ENCODE measurements at places on chromosomes 6 and 20.

GRCh38 chr6:33770124-33770832, 18.7 kb downstream of the LEMD2 start:
- DNase-seq, result no peak

DNA sequence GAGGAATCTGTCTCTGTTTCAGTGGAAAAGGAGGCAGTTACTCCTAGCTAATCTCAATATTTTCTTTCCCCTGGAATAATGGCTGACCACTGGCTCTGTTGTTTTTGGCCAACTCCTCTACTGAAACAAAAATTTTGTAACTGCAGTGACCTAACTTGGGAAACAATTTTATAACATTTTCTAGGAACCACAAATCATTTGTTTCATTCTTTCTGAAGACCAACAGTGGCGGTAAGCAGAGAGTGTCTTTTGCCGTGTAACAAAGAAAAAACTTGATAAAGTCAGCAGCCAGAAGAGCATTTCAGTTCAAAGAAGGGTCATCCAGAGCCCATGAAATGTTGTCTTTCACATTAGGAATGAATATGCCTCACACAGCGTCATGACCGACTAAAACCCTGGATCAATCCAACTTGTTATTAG, 11.8 kb upstream of the BFSP1 start:
- DNase-seq, result no peak

DNA sequence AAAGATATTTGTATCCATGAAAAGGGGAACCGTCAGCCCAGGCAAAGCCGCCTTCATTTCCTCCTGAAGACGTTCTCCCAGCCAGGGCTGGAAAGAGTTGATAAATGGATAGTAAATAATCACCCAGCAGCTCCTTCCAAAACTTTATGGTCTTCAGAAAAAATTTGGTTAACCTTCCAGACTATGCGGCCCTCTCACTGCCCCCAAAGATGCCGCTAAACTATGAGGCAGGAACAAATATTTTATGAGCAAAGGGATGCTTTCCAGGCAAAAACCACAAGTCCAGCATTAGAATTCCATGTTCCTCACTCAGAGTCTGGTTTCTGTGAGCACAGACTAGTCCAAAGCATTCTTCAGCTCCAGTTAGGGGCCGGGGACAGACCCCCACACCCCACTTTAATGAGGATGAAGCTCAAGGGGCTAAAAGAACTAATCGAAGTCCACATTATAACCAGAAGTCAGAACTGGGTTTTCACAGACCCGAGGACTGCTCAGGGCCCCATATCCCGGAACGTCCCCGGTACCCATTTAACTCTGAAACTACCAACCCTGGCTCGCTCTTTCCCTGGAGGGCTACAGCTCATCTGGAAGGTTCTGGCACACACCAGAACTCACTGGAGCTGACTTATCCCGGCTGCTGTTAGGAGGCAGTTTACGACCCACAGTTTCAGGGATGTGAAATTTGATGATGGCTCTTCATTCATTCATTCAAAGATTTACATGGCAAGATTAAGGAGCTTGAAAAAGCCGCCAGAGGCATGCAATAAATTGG, 29.4 kb downstream of the BMP7 start:
- no peak for DNase-seq

- no peak for DNase-seq
Observed at GRCh38 chr6:11374036-11375010, 141.9 kb upstream of the NEDD9 start.

GRCh38 chr20:46509523-46509922, 3.8 kb downstream of the ZNF334 start:
- no peak for DNase-seq

DNA sequence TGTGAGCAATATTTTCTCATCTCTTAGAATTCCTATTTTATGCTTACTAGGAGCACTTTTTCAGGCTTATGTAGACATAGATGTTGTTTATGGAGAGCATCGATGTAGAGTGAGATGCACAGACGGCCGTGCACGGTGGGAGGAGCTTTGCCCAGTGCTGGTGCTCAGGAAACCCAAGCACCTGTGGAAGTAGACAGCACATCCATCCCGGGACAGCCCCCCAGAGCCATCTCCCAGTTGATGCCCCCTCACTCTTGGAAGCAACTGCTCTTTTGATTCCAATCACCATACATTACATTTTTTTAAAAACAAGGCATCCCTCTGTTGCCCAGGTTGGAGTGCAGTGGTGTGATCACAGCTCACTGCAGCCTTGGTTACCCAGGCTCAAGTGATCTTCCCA, 143.7 kb downstream of the SMOC2 start:
- no peak for DNase-seq

GRCh38 chr6:56168596-56168995, 78.8 kb downstream of the COL21A1 start:
- no peak for DNase-seq

GRCh38 chr6:167148021-167148420, 9.8 kb downstream of the GPR31 start:
- no peak for DNase-seq

GRCh38 chr20:45798935-45799642, 7.3 kb downstream of the DNTTIP1 start:
- DNase-seq, result peak; percentile 77

DNA sequence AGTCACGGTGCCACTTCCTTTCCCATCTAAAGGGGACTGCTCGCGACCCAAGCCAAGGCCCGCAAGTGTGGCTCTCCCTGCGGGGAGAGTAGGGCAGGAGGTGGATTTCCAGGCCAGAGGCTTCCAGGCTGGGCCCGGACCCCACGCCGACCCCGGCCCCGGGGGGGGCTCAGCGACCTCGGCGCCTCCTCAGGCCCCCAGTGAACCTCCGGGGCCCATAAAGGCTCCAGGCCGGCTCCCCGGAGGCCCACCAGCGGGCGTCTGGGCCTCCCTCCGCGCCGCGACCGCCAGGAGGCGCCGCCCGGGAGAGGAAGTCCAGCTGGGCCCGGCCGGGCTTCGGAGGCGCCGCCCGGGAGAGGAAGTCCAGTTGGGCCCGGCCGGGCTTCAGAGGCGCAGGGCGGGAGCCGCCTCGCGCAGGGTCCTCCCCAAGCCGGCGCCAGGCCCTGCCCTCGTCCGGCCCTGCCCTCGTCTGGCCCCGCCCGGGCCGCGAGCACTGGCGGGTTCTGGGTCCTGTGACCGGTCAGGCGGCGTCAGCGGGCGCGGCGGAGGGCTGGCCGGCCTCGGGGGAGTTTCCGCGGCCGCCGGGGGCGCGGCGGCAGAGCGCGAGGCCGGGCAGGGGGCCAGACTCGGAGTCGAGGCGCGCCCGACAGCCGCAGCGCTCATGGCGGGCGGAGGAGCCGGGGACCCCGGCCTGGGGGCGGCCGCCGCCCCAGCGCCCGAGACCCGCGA, at the start of gene RAB32:
Gene RAB32 (plus strand): TSS at position 623 of the 729 bp plus-strand sequence. CDS start 39 bp downstream, at position 662.
- DNase-seq, result peak; percentile 60

GRCh38 chr6:122392564-122393350, 6.7 kb upstream of the HSF2 start:
- DNase-seq, result no peak

DNA sequence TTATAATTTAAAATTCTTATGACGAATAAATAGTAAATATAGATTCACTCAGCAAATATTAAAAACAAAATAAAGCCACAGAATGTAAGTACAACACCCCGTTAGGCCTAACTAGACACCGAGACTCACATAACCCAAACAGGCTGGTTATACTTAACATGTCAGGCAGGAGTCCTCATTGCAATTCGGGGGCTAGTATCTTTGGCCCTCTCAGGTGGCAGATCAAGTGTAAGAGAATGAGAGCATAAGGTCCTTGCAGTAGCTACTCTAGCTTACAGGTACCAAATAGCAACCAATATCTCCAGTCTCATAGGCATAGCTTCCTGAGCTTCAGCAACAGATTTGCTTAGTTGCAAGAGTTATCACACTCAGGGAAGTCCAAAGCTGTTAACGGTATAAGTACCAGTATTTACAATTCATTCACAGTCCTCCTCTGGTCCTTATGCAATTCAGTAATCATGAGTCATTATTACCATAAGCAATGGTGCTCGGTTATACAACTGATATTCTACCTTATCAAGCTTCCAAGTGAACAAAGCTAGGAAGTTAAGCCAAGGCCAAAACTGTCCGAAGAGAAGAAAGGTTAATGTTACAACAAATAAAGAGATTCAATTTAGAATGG, 20.1 kb downstream of the REV3L start:
- DNase-seq, result no peak

GRCh38 chr20:37317994-37318640, 27.8 kb upstream of the SRC start:
- no peak for DNase-seq

DNA sequence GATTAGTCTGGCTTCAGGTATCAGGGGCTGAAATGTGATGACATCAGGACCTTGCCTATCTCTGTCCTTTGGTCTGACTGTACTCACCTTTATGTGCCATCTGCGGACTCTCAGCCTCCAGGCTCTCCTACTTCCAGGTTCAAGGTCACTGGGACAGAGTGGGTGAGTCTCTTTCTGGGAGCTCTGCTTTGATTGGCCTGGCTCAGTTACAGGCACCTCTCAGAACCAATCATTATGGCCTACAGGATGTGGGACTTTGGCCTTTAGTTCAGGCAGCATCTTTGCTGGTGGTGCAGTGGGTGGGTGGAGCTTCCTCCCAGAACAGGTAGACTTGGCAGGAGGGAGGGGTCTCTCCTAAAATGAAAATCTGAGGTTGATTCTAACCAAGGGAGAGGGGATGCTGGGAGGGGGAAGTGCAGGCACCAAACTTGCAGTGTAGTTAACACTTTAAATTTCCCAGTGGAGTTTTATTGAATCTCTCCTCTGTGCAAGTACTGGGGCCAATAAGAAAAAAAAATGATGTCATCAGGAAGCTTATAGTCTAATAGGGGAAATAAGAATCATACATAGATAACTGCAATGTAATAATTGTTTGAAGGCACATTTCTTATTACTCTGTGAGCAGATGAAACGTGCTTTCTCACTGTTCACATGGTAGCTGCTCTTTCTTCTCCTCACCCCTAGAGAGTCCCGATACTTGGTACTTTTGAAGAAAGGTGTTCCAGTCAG, 53.4 kb downstream of the SLC24A3 start:
- DNase-seq, result no peak

- no peak for DNase-seq
Observed at GRCh38 chr6:84021625-84022024, 11.9 kb upstream of the MRAP2 start.

- no peak for DNase-seq
Observed at GRCh38 chr20:23117738-23118137, 31.6 kb upstream of the CD93 start.

DNA sequence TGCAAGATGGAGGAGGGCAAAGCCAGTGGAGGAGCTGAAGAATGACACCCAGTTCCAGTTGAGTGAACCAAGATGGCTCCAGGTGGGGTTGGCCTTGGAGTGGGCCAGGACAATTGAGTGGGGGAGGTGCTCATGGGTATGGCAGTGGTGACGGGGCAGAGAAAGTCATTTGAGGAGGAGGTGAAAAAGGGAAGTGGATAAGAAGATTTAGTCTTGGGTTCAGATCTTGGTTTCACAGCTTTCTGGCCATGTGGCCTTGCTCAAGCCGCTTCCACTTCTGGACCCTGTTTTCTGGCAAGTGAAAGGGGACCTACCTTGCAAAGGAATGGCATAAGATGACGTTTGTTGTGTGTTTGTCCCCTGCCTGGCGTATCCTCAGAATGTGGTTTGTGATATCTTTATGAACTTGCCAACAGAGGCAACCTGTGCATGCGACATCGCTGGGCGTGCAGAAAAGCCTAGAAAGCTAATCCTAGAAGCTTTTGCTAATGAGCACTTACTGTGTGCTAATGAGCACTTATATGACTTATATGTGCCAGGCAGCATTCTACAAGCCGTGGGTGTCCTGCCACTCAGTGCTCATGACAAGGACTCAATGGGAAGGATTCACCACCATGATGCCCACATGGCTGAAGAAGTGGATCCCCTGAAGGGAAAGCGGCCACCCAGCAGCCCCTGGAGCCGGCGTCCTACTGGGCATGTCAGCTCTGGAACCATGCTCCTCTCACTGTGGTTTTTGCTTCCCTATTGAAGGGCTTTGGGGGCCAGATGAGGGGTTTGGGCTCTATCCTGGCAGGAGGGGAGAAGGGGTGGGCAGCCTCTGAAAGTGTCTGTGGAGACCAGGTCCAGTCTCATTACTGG, 23.6 kb upstream of the STX16 start:
- no peak for DNase-seq

- peak; percentile 1 for DNase-seq
Observed at GRCh38 chr6:57267586-57268293, 45.6 kb upstream of the RAB23 start.

GRCh38 chr20:41050361-41051008, 21.9 kb downstream of the TOP1 start:
- DNase-seq, result no peak

- no peak for DNase-seq
Observed at GRCh38 chr6:107504270-107505026, 14.5 kb downstream of the SOBP start.

DNA sequence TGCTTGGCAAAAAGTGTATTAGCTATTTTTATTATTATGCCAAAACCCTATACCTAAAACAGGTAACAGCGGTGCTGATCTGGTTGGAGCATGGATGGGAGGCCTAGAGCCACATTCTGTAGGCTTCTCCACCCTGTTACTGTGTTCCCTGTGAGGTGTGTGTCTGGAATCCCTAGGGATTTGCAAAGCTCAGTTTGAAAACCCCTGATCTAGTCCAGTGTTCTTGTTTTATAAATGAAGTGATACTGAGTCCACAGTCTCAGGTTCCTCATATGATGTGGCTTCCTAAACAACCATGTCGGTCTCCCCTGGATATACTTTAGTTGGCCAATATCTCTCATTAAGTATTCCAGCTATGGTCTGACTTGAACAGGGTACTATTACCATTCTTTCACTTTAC, 16.3 kb downstream of the ACSS2 start:
- DNase-seq, result no peak

DNA sequence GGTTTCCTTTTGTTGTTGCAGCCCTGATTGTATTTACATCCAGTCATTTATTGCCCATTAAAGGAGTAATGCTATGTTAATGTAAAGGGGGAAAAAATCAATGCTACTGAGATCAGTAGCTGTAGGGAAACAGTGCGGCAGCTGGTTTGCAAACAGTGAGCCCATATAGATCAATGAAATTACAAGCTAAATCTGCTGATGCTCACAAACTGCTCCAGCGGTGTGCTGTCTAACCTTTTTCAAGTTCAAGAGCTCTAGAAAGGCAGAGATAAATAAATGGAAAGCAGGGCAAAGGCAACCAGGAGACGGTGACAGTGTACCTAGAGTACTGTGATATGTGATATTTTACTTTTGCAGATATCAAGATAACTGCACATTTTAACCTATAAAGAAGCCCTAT, 449.0 kb upstream of the MMS22L start:
- no peak for DNase-seq

- no peak for DNase-seq
Observed at GRCh38 chr6:37620519-37620918, 77.2 kb downstream of the MDGA1 start.

GRCh38 chr6:56766806-56767178, 124.1 kb upstream of the DST start:
- DNase-seq, result no peak

GRCh38 chr6:56102216-56102615, 145.2 kb downstream of the COL21A1 start:
- no peak for DNase-seq
